ENCODE measurements at places on chromosomes 4 and X.
A peak's percentile ranks its signal among the peaks of the same experiment; 100 is the strongest.

DNA sequence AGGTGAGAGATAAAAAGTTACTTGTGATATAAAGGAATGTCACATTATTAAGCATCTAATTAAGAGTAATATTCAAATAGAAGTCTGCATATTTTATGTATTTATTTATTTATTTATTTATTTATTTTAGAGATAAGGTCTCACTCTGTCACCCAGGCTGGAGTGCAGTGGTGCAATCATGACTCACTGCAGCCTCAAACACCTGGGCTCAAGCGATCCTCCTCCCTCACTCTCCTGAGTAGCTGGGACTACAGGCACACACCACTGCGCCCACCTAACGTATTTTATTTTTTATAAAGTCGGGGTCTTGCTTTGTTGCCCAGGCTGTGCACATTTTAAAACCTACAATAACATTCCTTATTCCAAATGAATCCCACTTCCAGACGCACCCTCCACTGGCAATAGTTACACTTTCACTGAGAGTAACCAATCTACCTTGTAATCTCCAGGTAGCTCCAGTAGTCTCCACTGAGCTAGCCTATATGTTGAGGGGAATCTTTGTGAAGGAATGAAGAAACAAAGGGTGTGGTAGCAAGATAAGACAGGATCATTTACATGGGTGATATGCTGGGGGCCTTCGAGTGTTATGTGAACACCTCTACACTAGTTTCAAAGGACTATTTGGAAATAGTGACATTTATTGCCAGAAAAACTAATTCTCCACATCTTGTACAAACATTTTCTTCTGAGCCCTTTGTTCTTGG is 11.9 kb downstream of the SH3D19 start:
- no peak for DNase-seq

- DNase-seq, result no peak
These were observed 10.8 kb downstream of the ALB start for GRCh38 chr4:73414936-73415271.

- no peak for DNase-seq
These were observed 198.8 kb upstream of the ANXA10 start for GRCh38 chr4:167893531-167893930.

- no peak for DNase-seq
These were observed 79.9 kb upstream of the ATOH1 start for GRCh38 chr4:93748373-93749291.

DNA sequence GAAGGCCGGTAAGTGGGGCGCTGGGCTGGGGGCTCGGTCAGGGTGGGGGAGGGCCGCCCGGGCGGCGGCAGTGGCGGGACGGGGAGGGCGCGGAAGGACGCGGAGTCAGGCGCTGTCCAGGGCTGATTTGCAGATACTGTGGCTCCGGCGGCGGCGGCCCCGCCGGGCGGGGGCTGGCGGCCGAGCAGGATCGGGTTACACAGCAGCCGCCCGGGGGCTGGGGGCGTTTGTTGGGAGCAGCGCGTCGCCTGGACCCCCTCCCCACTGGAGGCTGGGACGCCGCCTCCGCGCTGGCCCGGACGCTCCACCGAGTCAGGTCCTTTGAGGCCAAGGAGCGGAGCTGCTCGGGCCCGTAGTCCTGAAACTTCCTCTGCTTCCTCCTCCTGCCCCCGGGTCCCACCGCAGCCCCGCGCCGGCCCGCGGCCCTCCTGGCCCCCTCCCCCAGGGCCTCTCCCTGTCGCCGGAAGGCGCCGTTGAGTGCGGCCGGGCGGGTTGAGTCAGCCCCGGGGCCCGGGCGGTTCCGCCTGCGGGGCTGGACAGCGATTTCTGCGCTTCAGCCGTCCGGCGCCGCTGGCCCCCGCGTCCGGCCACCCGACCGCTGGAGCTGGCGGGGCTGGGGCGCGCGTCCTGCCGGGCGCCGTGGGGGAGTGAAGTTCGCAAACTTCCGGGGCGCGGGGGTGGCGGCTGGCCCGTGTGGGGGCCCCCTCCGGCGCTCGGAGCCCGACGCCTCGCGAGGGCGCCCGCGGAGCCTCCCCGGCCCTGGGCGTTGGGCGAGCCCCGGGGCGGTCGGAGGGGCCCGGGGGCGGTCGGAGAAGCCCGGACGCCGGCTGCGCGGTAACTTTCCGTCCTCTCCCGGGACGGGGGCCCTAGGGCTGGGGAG is 746 bp downstream of the REST start:
- peak; percentile 54 for DNase-seq

GRCh38 chrX:63349307-63349706 is 1.8 kb downstream of the SPIN4 start:
- no peak for DNase-seq

DNA sequence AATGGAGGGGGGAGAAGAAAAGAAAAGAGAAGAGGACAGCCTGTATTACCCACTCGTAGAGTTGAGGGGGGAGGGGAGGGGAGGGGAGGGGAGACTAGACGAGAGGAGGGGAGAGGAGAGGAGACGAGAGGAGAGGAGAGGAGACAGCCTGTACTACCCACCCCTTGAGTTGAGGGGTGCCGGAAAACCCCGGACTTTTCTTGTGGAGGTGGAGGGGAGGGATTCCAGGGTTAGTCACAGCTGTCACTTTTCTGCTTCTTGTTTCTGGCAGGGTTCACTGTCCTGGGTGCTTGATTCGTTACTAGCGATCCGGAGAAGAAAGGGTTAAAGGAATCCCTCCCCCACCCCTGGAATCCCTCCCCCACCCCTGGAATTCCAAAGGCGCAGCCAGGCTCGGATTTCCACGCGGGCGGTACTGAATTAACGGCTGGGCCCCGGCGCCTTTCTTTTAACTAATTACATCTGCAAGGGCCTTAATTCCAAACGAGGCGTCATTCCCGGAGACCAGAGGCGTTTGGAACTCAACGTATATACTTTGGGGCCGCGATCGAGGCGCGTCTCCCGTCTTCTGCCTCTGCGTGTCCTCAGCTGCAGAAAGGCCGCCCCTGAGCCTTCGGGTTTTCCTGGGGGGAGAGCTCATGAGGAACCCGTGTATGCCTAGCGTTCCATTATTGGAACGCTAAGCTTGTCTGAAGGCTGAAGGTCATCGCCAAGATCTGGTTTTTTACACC is 20.1 kb upstream of the CSF2RA start:
- DNase-seq, result no peak

DNA sequence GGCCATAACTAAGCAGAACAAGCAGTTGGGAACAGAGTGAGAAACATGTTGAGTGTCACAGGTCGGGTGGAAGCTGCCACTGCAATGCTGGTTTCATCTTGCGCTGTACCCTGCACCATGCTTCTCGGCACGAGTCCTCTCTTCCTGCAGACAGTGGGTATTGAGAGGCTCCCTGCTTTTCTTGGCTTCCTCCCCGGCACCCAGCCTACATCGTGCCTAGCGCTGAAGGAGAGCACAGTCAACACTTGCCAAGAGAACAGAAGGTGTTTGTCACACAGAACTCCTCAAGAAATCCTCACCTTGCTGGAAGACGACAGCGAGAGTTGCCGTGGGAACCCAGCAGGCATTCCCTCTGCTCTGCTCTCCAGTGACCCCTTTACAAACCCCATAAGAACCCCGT is 53.6 kb downstream of the EVC2 start:
- no peak for DNase-seq

DNA sequence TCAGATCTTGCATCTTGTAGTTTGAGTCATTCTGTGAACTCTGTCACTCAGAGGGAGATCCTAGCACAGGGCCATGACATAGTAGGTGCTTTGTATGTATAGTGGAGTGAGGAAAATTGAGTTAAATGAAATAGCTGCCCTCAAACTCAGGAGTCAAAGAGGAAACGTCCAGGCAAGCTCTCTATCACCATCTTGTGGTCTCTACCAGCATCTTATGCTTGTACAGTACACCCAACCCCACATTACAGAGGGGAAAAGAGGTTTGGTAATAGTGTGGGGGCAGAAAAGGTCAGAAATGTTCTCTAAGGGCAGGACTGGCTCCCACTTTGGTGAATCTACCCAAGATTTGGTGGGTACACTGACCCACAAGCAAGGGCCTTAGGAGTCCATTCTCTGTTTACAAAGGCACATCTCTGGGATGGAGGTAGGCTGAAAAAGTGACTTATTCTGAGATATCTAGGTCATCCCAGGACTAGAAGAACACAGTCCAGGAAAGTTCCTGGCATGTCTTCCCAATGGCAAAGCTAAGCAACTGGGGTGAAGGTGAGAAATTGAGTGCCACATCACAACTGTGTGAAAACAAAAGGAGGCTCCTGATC is 131.8 kb downstream of the OR13H1 start:
- DNase-seq, result no peak

- no peak for DNase-seq
These were observed 20.6 kb upstream of the SOX3 start for GRCh38 chrX:140525448-140525847.

- DNase-seq, result no peak
These were observed 101.9 kb downstream of the PCDH7 start for GRCh38 chr4:30821859-30822612.
